ENCODE measurements at places on chromosomes 3 and 15.
A peak's percentile ranks its signal among the peaks of the same experiment; 100 is the strongest.

DNA sequence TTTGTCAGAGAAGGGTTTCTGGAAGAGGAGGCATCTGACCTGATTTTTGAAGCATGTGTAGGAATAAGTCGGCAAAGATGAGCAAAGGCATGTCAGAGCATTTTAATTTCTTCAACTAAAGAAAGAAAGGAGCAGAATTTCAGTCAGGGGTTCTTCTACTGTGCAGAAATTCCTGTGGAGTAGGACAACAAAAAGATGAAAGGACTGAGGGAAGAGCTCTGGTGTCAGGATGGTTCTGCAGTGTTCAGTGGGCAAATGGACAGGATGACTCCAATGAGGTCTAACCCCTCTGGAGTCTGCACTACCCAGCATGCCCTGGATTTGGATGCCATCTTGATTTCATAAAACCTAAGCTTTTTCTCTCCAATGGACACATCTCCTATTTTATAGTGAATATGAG is 47.7 kb upstream of the SIAH2 start:
- no peak for DNase-seq

- no peak for DNase-seq
Observed at GRCh38 chr3:125179143-125179883, 33.2 kb downstream of the SLC12A8 start.

GRCh38 chr3:38453075-38453912 is at the start of gene ACVR2B:
TSS of gene ACVR2B (plus strand) at chr3:38453890. CDS start at chr3:38454323, 433 bp downstream.
- DNase-seq: peak; percentile 83

- DNase-seq: no peak
Observed at GRCh38 chr3:57572096-57572495, 16.0 kb downstream of the PDE12 start.

GRCh38 chr15:45184562-45185041 is 3.2 kb downstream of the SHF start:
- no peak for DNase-seq

- DNase-seq: no peak
Observed at GRCh38 chr15:93848490-93848889, 382.9 kb upstream of the MCTP2 start.

DNA sequence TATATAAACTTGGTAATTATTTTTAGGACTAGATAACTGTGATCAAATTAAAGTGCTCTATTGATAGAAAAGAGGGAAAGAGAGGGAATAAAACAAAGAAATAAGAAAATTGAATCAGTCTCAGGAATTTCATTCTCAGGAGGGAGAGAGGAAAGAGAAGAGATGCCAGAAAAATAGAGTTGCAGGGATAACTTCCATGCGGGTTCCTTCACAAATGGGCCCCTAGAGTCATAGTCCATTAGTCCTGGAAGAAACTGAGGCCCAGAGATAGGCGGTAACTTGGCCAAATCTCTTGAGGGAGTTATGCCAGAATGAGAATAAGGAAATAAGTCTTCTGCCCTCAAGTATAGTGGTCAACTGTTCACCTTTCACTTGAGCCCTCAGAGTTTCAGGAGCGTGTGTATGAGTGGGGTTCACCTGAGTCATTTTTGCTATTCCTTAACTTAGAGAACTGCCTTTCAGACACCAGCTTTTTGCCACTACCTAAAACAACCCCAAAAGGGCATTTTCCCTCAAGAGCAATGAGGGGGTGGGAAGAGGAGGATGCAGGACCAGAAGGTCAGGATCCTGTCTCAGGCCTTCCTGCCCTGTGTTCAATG is 192.6 kb downstream of the MEX3B start:
- no peak for DNase-seq

DNA sequence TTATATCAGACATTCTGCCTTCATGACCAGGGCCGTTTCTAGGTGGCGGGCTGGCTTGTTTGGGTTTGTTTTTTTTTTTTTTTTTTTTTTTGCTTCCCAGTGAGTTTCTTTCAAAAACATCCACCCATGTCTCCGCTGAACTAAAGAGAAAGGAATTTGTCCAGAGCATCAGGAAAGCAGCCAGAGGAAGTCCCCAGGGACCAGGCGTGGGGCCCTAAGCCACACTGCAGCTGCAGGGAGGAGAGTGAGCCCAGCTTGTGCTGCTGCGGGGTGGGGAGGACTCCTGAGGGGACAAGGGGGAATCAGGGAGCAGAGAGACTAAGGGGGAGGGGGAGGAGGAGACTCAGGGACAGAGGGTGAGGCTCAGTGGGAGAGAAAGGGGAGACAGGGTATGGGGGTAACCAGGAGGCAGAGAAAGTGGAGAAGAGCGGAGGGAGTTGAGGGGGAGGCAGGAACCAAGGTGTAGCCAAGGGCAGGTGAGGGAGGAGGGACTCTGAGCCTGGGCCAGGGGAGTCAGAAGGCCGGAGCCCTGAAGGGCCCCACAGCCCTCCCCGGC is 49.5 kb downstream of the CYP11A1 start:
- no peak for DNase-seq

Data from posterior cingulate gyrus (tissue), 11 donors.